AG20443 (cell line): ENCODE measurements at places on chromosomes 7 and 10.

GRCh38 chr10:29760138-29760900, 125.5 kb upstream of the SVIL start:
- no peak for DNase-seq

- DNase-seq, result no peak
Measured at GRCh38 chr10:119211625-119212441, 4.5 kb downstream of the GRK5 start.

DNA sequence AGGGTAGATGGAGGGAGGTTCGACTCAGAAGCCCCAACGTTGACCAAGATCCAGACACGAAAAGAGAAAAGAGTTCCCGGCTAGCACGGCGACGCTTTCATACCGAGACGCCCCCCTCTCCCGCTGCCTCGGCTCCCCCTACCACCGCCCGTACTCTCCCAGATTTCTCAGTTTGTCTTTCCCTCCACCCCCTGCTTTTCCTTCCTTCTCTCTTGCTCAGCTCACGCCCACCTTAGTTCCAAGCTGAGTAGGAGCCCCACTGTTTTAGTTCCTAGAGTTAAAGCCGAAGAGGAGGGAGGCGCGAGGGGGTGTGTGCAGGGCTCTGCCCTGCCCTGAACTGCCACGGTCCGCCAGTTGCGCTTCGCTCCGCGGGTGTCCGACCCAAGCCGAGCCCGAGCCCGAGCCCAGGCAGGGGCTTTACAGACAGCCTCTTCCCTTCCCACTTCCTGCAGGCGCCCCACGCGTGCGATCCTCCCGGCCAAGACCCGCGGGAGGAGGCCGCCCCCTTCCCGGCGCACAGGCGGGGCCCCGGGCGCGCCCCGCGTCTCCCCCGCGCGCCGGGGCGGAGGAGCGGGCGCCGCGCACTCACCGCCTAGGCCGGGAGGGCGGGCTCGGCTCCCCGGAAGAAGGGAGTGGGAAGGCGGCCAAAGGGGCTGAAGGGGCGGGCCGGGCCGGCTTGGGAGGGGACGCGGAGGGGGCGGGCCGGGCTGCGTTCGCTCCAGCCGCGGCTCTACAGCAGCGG, at the start of gene EPHB6:
Gene EPHB6, plus strand, starts transcription at position 705 of the 742 bp plus-strand sequence. CDS start 8,152 bp downstream, outside the sequence.
- DNase-seq, result peak; percentile 62

DNA sequence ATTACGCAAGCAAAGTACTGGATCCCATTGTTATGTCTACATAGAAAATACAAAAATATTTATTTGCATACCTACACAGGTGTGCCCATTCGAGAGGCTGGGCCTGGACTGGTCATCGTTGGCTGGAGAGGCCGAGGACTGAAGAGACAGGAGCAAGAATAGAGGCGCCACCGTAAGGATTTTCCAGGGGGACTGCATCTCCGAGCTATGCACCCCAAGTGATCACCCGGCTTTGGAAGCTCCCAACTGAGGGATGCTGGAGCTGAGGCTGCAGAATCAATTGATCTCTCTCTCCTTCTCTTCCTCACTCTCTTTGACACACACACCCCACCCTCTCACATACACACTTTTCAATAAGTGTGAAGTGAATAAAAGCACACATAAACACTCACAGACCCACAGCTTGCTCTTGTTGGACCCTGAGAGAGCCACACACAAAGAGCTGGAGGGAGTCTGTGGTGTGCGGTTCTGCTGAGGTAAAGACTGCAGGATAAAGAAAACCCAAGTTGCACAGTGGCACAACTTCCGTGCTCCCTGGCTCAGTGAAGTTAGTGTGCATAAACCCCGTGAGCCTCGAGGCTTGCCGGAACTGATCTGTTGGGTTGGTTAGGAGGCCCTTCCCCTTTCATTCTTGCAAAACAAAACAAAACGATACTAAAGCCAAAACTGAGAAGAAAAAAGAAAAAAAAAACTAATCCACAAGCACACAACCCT, at the start of gene AOAH:
Gene AOAH, minus strand, starts transcription at position 544 of the 714 bp plus-strand sequence. Its CDS starts 346 bp downstream, at position 198.
- DNase-seq, result no peak

- no peak for DNase-seq
Measured at GRCh38 chr10:14742815-14743214, 31.9 kb downstream of the FAM107B start.

DNA sequence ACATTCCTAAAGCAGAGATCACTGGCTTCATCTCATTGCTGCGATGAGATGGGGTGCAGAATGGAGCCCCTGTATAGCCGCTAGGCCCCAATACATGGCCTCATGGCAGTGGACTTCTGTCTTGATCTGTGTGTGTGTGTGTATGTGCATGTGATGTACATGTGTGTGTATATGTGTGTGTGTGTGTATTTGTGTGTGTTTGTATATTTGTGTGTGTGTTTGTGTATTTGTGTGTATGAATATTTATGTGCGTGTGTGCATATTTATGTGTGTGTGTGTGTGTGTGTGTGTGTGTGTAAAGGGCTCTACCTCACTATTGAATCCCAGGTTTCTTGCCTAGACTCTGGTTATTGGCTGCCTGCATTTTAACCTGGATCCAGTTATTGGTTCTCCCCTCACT, 958.2 kb downstream of the GRID1 start:
- DNase-seq, result no peak

GRCh38 chr10:126140746-126141273, 244.4 kb downstream of the FANK1 start:
- no peak for DNase-seq

GRCh38 chr7:92303761-92304160, 58.0 kb downstream of the ANKIB1 start:
- no peak for DNase-seq

- no peak for DNase-seq
Measured at GRCh38 chr7:3057066-3057420, 13.4 kb upstream of the CARD11 start.

GRCh38 chr7:155897758-155898386, 85.6 kb upstream of the SHH start:
- DNase-seq, result no peak

DNA sequence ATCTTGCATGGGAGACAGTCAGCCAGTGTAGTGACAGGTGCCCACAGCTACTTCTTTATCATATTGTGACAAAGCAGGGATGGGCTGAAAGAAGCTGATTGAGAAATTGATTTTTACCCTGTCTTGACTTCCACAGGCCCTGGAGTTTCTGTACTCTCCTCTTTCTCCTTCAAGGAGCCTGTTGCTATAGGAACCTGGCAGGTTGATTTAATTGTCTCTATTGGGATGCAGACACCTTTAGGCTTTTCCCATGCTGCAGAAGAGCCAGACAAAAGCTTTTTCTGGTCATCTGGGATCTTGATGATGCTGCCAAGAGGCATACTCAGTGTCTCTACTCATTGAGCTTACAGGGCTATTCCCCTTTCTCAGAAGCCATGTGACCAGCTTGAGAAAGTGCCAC, 754.8 kb downstream of the KCNMA1 start:
- no peak for DNase-seq

DNA sequence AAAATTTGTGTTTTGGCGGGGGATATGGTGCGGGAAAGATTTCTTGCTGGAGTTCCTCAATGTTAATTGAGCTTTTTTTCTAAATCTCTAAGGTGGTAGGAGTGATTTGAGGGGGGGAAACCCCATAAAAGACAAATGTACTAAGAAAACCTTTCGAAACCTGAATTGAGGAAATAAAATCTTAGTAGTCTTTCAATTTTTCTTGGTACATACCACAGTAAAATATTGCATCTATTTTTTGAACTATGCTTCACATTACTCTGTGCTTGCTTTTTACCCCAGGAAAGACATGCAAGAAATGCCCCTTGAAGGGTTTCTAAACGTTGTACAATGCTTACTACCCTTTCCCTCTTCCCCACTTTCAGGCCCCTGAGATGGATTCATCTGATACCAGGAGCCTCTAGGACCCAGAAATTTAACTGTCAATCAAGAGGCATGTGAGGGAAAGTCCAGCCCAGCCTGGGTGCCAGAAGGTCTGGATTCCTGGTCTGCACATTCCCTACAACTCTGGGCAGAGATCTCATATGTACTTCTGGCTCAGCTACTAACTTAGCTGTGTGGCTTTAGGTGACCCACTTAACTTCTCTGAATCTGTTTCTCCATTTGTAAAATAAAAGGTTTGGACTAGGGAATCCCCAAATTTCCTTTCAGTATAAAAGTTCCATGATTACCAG, 5.8 kb upstream of the PDCD4 start:
- no peak for DNase-seq

DNA sequence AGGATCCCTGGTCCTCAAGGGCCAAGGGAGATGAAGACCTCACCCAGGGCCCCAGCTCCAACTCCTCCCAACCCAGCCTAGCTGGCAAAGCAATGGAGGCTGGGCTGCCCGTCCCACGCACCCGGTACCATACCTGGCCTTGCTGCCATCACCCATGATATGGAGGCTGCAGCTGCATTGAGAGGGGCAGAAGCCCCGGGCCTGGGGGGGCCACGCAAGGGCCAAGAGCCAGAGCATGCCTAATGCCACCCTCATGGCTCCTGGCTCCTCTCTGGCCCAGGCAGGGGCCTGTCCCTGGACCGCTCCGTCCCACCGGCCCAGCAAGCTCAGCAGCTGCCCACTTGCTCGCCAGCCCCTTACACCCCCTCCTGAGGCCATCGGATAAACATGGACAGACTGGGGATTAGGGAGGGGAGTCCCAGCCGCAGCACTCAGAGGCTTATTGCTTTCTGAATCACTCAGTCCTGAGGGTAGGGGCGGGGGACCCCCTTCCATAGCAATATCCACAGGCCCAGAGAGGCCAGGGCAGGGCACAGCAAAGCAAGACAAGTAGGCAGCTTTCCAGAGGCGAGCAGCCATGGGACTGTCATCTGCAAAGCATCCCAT, at the start of gene LRIT1:
Gene LRIT1, minus strand, starts transcription at position 362 of the 606 bp plus-strand sequence. Its CDS starts 107 bp downstream, at position 255.
- no peak for DNase-seq

DNA sequence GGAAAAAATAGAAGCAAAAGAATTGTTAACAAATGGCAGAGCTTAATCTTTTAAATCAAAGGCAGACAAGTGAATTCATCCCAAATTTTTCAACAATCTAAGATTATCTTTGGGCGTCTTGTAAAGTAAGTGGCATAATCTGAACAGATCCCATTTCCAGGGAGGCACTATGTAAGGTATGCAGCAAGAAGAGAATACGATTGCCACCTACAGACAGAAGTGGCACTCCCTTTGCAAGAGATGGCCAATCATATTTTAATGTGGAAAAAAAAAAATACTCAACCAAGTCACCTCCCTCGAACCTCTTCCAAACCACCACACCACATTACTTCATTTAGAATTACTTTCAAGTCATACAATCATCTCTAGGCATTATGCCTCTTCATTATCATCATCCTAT, 4.0 kb downstream of the GFRA1 start:
- DNase-seq, result no peak
